Caco-2 (cell line): ENCODE measurements at places on chromosomes 3 and 15.
A peak's percentile ranks its signal among the peaks of the same experiment; 100 is the strongest.

DNA sequence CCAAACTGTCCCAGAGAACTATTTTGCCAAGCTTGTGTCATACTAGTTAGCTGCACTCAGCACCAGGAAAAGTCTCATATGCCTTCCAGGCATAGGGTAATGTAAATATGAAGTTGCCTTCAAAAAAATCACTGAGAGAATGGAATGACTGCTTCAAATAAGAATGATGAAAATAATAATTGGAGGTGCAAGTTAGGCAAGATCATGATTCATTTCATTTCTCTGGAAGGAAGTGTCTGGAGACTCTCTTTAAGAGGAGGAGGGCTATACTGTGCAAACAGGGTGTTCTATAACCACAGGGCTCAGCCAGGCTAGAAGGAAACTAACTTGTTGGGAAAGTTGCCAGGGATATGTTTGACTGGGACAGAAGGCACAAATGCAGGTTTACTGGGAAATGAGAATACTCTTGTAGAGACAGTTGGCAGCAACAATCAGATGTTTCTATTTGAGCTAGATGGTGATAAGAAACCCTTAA is 4.3 kb downstream of the SIDT1 start:
- DNase-seq: no peak

- no peak for DNase-seq
Observed at GRCh38 chr15:56598991-56599390, 134.1 kb upstream of the MNS1 start.

DNA sequence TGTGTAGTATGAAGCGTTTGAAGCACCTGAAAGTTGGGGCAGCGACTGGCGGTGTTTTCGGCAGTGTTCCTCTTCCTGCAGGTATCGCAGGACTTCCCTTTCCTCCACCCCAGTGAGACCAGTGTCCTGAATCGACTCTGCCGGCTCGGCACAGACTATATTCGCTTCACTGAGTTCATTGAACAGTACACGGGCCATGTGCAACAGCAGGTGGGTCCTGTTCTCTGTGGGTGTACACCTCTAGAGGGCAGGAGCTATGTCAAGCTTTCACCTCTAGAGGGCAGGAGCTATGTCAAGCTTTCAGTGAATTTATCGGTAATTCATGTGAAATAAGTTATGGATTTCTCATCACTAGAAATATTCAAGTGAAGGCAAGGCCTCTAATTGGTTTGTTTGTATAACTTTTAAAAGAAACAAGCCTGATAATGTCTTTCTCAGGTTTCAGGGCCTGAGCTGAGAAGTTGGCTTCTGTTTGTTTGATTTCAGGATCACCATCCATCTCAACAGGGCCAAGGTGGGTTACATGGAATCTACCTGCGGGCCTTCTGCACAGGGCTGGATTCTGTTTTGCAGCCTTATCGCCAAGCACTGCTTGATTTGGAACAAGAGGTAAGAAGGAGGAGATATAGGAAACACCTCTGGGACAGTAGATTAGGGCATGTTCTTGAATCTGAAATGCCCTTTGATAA is 5.3 kb downstream of the TUBGCP4 start:
- DNase-seq: peak; percentile 51

GRCh38 chr3:86937306-86937791 is 53.6 kb downstream of the VGLL3 start:
- no peak for DNase-seq
